HAP-1 (cell line): ENCODE measurements at places on chromosomes 3 and 15.

DNA sequence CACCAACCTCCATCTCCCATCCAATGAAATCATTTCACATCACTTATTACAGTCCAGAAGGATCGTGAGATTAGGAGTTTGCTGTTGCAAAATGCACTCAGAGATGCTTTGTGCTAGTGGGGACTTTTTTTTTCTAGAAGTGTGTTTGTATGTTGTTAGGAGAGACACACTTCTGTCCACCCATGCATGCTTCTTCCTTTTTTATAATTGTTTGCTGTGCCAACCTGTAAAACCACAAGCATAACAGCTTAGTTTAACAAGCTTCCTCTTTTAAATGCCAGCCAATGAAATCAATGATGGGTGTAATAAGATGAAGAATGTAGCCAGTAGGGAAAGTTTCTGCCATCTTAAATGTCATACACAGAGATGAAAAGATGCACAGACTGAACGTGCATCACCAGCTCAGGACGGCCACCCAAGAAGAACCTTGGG lies 305.6 kb upstream of the STT3B start:
- DNase-seq: no peak

- no peak for DNase-seq
These were observed 38.7 kb upstream of the CA12 start for GRCh38 chr15:63420333-63420747.

DNA sequence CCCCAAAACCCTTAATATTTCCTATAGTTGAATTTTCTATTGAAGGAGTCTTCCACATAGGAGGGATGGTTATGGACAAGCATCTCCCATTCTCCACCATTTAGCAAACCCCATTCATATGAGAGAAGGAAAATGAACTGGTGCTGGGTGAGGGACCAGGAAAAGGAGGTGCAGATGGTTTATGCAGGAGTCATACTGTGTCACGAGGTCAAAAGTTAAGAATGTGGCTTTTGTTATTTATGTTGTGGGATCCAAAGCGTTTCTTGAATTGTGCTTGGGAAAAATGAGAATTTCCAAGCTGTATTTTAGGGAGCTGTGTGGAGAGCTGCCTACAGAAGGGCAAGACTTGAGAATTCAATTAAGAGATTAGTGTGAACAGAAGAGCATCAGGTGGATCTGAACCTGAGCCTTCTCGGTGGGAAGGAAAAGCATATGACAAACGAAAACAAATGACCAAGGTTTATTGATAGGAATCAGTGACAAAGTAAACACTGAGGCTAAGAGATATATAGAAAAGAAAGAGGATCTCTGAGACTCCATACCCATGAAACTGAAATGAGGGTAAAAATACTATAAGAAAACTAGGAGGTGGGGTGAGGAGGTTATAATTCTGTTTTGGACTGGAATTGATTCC lies 473.3 kb upstream of the NR2F2 start:
- DNase-seq: no peak

- peak; percentile 61 for DNase-seq
These were observed 1.1 kb downstream of the PIAS1 start for GRCh38 chr15:68055224-68055705.

DNA sequence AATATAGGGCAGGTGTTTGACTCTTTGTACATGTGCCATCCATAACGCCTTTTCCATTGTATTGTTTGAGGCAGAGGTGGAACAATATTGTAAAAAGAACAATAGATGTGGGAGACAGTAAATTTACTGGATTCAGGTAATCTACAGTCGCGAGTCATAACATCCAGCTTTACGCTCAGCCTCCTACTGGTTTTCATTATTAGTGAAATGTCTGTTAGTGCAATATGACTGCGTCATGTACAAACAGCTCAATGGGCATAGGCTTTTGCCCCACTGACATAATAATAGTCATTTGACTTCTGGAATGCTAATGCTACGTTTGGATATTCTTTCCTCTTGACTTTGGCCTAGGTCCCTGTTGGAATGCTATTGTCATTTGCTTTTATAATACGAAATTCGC lies 9.5 kb downstream of the CACNA2D3 start:
- peak; percentile 24 for DNase-seq

GRCh38 chr3:45582430-45582829 lies 12.1 kb upstream of the LIMD1 start:
- DNase-seq: no peak

DNA sequence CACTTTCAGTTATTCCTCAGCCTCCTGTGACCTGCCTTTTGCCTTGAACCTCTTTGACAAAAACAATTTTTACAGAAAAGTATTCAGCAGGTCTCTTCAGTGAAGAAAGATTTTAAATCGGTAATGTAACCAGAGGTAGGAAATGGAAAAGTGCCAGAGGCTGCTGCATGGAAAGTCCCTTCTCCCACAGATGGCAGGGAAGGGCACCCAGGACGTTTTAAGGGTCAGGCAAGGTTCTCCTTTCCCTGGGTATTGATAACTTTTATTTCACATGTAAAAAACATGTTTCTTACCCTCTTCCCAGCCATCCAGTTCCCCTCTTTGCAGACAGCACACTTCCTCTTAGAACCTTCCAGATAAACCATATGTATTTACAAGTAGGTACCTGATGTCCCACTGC lies 185.6 kb downstream of the OR4M2 start:
- no peak for DNase-seq

DNA sequence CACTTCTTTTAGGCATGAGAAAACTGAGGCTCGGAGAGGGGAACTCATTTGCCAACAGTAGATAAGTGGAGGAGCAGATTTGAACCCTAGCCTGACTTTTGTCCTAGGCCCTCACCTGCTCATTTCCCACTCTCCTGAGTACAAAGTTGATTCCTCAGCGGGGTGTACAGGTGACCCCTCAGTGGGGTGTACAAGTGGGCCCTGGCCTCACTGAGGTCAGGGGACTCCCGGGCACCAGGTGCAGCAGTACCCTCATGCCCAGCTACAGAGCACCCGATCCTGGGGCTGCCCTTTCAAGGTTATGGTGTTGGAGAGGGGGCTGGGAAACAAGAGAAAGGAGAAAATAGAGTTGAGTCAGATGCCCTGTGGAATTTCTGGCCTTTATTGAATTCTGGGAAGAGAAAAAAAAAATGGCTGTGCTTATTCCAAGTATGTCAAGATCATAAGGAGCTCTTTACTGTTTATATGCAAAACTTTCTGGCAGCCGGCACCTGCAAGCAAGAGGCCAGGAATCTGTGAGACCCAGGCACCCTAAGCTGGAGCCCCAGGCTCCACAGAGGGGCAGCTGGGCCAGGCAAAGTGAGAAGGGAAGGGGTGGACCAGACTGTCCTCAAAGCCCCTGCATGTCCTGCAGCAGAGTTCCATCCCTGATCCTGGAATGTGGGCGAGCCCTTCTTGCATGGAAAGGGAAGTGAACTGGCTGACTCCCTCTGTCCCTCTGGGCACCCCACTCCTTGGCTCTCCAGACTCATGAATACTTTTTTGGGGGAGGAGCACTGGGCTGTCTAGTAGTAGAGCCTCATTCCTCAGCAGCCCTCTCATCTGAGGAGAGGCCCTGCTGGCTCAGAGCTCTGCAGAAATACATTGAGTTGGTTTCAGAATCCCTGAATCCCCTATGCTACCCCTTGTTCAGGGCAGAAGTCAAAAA lies 43.1 kb downstream of the AMOTL2 start:
- DNase-seq: no peak

DNA sequence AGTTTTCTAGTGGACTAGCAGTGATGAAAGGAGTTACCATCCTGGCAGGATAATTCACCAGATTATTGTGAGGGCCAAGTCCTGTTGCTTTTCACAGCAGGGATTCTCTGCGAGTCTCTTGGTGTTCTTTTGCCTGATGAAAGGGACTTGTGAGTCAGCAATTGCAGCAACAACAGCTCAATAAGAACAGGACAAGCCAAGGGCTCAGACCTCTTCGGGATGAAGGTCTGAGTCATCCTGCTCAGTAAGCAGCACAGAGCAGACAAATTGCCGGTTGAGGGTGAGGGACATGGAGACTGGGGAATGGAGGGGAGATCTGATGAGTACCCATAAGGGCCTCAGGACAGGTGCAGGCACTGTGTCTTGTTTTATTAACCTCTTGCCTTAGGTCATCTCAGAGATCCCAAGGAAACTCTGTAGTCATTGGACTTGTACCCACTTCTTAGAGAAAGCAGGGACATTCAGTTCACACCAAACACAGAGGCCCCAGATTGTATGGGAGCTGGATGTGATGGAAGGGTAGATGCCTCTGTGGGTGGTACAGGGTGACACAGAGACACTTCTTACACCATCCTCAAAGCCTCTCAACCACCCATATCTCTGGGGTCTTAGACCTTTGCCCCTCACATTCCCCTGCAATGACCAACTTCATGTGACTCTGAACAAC lies 173.8 kb upstream of the TLE3 start:
- no peak for DNase-seq

GRCh38 chr3:108503722-108504121 lies 6.7 kb downstream of the MYH15 start:
- no peak for DNase-seq

DNA sequence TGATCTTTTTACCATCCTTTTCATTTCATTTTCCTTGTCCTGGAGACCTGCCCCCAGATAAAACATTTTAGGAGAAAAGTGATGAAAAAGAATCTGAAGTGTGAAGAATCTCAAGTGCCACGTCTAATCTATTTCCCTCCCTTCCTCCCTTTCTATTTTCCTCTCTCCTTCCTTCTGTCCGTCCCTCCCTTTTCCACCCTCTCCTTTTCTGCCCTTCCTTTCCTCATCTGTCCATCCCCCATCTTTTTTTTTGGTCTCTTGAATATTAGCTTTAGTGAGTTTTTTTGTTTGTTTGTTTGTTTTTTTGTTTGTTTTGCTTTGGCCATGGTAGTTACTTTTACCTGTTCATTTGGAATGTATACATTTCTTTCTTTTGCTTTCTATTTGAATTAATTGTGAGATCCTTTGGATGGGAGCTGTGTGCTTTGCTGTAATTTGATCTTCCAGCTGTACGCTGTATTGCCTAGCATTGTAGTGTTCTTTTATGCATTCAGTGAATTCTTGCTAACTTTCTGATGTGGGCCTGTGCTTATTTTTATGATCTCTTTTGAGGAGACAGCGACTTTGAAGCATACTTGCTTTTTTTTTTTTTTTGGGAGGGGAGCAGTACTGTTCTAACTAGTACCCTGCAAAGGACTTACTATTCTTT lies 19.2 kb downstream of the CDIN1 start:
- DNase-seq: no peak

GRCh38 chr3:58101499-58102389 lies 93.5 kb downstream of the FLNB start:
- no peak for DNase-seq

GRCh38 chr15:91787198-91787597 lies 66.3 kb upstream of the SLCO3A1 start:
- no peak for DNase-seq

GRCh38 chr3:76026379-76026778 lies 241.0 kb upstream of the ZNF717 start:
- no peak for DNase-seq

DNA sequence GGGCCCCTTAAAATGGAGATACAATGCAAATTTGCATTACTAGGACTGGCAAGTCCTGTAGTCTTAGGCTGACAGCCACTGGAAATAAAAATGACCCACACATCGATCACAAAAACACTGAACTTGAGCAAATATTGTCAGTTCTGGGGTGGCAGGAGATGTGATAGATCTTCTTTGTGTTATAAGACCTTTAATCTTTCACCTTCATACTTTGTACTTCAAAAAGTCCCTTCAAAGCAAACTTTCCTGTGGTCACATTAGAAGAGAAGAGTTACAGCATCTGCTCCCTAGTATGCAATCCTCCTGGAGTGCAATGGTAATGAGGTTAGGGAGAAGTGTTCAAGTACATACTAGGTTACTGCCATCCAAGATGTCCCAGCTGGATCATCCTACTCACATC lies 149.4 kb upstream of the KCNMB2 start:
- DNase-seq: no peak

DNA sequence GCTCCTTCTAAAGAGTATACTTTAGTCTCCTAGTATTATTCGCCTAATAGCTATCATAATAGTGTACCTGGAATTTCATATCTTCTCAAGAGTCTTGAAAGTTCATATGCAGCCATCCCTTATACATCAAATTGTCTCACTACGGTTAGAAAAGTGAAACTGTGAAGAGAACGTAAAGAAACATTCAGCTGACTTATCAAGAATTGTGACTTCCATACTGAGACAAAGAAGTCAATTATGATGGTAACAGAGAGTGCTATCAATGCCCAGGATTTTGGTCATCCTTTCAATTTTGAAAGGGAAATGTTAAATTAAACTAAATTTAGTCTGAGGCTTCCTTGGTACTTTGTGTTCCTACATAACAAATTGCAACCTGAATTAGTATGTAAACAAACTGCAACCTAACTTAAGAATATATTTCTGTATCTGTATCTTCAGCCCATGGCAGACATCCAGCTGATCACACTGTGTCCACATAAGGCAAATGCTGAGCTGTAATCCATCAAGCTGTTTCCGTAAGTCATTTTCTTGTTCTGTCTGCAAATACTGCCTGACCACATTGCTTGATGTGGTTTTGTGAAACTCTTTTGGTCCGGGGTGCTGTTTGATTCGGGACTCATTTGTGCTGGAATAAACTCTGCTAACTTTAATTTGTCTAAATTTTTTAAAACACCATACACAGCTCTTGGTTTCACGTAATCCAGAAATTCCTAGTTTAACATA lies 469.6 kb downstream of the SI start:
- no peak for DNase-seq

DNA sequence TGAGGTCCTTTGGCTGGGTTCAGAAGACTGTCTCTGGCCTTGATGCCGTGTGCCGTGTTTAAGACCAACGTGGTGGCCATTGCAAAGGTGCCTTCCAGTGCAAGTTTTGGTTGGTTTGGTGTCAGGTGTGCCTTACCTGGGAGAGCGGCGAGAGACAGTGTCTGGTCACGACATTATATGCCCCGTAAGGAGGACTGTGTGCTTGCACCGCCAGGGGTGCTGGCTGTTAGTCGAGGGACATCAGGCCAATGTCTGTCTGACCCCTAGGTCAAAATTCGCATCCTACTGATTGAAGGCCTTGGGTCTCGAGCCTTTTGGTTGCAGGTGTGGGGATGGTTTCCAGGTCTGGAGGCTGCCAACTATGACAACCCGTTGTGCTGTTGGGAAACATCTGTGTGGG lies 111.9 kb downstream of the SNRPN start:
- DNase-seq: no peak

- DNase-seq: no peak
These were observed 44.9 kb upstream of the B3GALNT1 start for GRCh38 chr3:161150001-161150525.

GRCh38 chr3:65146179-65146578 lies 458.4 kb upstream of the ADAMTS9 start:
- no peak for DNase-seq

DNA sequence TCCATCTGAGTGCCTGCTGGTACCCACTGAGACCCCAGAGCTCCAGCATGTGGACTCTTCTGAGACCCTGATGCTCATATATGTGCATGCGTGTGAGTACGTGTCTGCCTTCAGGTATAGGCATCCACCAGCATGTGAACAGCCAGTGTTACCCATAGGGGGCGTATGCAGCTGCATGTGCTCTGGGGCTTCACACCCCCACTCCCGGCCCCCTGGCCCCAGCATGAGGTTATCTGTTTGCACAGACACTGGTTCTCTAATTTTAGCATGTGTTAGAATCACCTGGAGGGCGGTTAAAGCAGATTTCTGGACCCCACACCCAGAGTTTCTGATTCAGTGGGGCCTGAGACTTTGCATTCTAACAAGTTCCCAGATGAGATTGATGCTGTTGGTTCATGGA lies 824 bp upstream of the CILP start:
- peak; percentile 91 for DNase-seq

- no peak for DNase-seq
These were observed 21.3 kb upstream of the LRRC58 start for GRCh38 chr3:120370463-120370862.

GRCh38 chr3:183378008-183378407 lies 50.4 kb downstream of the MCF2L2 start:
- no peak for DNase-seq

GRCh38 chr3:114218578-114219185 lies 18.7 kb downstream of the ZNF80 start:
- DNase-seq: no peak
